ENCODE measurements at places on chromosomes 5 and 9.

DNA sequence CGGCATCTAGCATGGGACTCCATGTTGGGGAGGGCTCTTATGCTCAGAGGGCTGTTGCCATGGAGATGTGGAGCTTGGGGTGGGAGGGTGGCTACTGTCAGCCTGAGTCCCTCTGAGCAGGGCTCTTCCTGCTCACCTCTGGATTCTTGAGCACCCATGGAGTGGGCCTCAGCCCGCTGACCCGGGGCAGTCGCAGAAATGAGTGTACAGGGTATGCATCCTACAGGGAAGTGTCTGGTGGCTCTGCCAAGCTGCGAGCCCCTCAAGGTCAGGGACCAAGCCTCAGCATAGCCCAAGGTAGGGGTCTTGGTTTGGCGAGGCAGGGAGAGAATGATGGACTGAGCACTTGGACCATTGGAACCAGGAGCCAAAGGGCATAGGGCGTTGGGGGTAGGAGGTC lies 104.1 kb downstream of the DAB2IP start:
- DNase-seq, result no peak

- DNase-seq, result no peak
Observed at GRCh38 chr5:159130871-159131270, 31.2 kb upstream of the EBF1 start.

GRCh38 chr5:78621291-78621738 lies 27.3 kb downstream of the LHFPL2 start:
- DNase-seq, result no peak

- no peak for DNase-seq
Observed at GRCh38 chr9:138048184-138048583, 170.6 kb downstream of the CACNA1B start.

DNA sequence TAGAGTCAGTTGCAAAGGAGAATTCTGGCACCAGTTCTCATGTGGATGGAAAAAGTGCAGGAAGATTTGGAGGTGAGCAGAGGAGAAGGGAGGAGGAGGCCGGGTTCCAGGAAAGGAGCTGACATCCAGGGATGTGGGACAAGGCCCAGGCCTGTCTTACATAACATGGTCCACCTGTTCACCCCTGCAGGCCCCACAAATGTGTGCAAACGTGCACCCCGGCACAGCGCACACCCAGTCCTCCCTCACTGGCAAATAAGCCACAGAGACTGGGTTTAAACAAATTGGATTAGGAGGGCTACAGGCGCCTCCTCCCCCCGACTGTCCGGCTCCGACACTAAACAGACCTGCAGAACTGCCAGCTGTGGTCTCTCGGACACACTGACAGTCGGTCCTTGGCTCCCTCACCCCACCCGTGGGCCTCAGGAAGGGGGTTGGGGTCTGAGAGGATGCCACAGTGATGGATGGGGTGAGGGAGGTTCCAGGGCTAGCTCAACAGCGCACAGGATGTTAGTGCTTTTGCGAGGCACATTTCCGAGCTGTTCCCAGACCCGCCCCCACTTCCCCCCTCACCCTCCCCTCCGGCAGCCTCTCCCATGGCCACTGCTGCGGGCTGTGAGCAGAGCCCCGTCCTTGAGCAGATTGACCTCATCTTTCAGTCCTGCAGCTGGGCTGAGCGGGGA lies 43.4 kb upstream of the IL17B start:
- DNase-seq, result no peak

DNA sequence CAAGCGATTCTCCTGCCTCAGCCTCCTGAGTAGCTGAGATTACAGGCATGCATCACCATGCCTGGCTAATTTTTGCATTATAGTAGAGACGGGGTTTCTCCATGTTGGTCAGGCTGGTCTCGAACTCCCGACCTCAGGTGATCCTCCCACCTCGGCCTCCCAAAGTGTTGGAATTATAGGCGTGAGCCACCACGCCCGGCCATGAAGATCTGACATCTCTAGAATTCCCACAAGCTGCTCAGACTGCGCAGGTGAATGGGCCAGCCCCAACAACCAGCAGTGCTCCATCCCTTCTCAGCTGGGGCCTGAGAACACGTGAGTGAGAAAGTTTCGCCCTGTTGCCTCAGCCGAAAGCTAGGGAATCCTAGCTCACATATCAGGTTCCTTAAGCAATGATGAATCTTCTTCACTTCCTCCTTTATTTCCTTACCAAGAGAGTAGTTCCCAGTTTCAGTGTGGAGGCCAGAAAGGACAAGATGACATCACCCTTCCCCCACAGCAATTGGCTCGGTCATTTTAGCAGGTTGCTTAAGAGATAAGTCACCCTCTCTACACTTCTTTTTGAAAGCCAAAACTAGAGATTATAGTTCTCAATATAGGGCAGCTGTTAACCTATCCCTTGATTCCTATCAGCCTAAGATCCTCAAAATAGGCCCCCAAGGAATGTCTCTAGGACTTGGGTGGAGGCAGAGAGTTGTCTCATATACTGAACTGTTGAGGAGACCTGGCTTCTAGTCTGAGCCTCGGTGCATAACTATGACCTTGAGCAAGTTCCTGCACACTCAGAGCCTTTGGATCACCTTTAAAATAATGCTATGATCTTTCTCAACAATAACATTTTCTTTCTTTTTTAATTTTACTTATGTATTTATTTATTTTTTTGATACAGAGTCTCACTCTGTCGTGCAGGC lies 23.9 kb upstream of the PPP2CA start:
- DNase-seq, result no peak
